ENCODE measurements at places on chromosomes 7 and 10.

DNA sequence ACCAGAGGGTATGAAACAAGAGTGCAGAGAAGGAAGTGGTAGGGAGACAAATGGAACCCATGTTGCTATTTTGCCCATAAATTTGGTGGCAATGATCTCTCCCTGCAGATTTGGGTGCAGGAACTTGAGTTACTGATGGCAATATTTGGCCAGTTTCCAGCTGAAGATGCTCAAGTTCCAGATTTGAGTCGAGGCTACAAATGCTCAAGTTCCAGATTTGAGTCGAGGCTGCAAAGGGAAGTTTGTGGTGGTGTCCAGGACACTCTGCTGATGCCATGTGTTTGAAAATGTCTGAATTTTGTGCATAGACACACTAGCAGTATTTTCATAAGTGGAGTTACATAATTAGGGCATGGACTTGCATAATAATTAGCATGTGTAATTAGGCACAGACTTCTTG lies 40.8 kb downstream of the TBXAS1 start:
- no peak for DNase-seq

- no peak for DNase-seq
Observed at GRCh38 chr7:145265180-145265579, 429.3 kb upstream of the TPK1 start.

GRCh38 chr10:8531116-8531515 lies 476.6 kb downstream of the GATA3 start:
- DNase-seq, result no peak

DNA sequence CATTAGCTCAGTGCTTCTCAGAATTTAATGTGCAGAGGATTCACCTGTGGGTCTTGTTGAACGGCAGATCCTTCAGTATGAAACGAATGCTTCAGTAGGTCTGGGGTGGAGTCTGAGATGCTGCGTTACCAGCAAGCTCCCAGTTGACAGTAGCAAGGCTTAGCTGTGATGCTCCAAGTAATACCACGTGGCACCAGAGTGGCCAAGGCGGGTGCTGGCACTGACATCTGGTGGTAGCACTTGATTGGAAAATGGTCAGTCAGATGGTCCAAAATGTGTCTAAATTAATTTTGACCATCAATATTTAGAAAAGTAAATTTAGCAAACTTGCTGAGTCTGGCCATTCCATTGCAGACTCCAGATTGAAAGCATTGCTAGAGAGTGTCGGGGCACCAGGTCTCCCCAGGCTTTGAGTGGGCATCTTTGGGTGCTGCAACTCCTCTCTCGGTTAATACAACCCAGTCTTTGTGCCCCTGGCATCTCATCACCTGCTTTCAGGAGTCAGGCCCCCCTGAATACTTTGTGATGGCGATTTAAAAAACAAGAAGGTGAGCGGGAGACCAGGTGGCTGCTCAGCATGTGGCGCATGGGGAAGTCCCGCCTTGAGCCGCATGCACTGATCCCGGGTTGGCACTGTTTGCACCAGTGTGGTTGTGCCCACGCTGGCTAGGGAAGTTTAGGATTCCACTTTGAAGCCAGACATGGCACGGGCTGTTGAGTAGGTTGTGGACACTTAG lies 130.1 kb downstream of the NT5C2 start:
- DNase-seq, result no peak

GRCh38 chr10:24207341-24207740 lies 1.6 kb upstream of the KIAA1217 start:
- DNase-seq, result no peak

- DNase-seq, result peak; percentile 55
Observed at GRCh38 chr10:101889256-101890210, 45.9 kb upstream of the KCNIP2 start.

All from stimulated activated CD8-positive, alpha-beta memory T cell treated with anti-CD3 and anti-CD28 coated beads, Interleukin-4, amount 100 ng/mL, for 24 hours (primary cell).